ENCODE measurements at places on chromosomes 4 and X. TPM values are rescaled to one million over a fixed set of nuclear protein-coding genes. Genes with fewer than 3 reads are reported as not detected.

GRCh38 chrX:1477801-1478458, 25.2 kb upstream of the ASMTL start:
- DNase-seq: no peak

DNA sequence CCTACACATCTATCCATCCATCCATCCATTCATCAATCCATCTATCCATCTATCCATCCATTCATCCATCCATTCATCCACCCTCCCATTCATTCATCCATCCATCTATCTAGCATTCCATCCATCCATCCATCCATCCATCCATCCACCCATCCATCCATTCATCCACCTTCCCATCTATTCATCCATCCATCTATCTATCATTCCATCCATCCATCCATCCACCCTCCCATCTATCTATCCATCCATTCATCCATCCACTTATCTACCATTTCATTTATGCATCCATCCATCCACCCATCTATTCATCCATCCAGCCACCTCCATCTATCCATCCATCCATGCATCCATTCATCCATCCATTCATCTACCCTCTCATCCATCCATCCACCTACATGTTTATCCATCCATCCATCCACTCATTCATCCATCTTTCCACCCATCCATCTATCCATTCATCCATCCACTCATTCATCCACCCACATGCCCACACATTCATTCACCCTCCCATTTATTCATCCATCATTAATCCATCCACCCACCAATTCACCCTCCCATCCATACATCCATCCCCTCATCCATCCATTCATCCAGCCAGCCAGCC, 258.5 kb downstream of the CRLF2 start:
- no peak for DNase-seq

GRCh38 chr4:41456559-41457101, 81.3 kb upstream of the LIMCH1 start:
- no peak for DNase-seq

DNA sequence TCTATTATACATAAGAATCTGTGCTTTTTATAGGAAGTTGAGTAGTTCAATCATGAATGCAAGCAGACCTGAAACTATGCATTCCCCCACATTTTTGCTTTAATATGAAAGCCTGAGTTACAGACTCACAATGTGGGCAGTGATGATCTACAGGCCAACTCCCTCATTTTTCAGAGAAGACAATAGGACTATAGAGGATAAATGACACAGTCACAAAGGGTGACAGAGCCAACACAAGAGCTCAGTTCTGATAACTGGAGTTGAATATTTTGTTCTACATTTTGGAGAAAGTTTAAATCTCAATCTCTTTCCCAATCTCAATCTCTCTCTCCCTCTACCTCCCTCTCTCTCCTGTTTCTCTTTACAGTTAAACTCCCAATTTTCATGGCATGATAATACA, 27.0 kb downstream of the MBNL3 start:
- no peak for DNase-seq

- no peak for DNase-seq
Measured at GRCh38 chrX:88940904-88941303, 193.9 kb downstream of the CPXCR1 start.

- no peak for DNase-seq
Measured at GRCh38 chrX:24133312-24133711, 16.2 kb upstream of the ZFX start.

DNA sequence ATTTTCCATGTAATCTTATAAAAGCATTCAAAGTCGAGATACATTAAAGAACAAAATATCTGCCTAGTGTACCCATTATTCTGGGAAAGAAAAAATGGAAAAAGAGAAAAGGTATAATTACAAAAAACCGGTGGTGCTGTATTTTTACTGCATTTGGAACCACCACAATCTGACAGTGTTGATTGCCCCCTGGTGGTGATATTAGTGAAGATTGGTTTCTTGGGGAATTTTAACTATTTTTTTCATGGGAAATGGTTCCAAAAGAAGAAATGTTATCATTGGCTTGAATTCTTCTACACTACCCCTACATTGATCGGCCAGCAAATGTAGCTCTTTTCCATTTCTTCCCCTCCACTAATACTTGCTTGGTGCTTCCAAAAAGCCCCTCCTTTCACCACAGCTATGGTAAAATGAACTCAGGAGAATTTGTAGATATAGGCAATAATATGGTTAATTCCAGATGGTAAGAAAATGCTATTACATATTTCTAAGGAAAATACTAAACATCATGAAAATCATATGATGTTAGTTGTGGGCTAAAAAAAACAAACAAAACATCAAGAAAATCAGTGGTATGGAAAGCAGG, 50.0 kb downstream of the COX18 start:
- no peak for DNase-seq

ANKRD37 gene
- 10.0 TPM for total RNA-seq

CHRDL1 gene
- 46.4 TPM for total RNA-seq

ACOX3 gene
- 18.7 TPM for total RNA-seq

OPN1MW3 gene
- not detected for total RNA-seq

Measured in transverse colon (tissue), 4 donors.